ENCODE measurements at places on chromosomes 7 and 10. TPM values are rescaled to one million over a fixed set of nuclear protein-coding genes. Genes with fewer than 3 reads are reported as not detected.

GRCh38 chr7:157358041-157358752 lies 21.4 kb downstream of the DNAJB6 start:
- peak; percentile 10 for DNase-seq

DNA sequence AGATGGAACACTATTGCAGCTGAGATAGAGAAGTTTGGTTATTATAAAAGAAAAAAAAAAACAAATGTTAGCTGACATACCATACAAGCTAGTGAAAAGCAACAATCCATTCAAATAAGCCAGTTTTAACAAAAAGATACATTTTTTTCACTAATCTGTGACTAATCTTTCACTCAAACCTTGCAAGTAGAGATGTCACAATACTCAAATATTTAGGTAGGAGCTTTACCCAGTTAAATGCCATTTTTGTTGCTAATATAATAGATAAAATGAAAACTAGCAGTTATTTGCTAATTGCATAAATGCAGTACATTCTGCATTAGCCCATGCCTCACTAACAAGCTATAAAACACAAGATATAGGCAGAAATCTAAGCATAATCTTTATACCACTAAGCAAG lies 123.6 kb downstream of the BTAF1 start:
- DNase-seq = no peak

DNA sequence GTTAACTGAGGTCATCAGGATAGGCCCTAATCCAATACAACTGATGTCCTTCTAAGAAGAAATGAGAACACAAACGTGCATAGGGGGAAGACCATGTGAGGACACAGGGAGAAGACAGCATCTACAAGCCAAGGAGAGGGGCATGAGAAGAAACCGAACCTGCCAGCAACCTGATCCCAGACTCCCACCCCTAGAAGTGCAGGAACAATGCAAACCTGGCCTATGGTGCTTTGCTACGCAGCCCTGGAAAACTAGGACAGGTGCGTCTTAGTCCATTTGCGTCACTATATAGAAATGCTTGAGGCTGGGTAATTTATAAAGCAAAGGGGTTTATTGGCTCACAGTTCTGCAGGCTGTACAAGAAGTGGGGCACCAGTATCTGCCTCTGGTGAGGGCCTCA lies 322.6 kb upstream of the ZNF32 start:
- no peak for DNase-seq

GRCh38 chr7:25124465-25125136 lies 459 bp downstream of the CYCS start:
- DNase-seq = no peak

The FAM241B gene
- 3.2 TPM for total RNA-seq

DNA sequence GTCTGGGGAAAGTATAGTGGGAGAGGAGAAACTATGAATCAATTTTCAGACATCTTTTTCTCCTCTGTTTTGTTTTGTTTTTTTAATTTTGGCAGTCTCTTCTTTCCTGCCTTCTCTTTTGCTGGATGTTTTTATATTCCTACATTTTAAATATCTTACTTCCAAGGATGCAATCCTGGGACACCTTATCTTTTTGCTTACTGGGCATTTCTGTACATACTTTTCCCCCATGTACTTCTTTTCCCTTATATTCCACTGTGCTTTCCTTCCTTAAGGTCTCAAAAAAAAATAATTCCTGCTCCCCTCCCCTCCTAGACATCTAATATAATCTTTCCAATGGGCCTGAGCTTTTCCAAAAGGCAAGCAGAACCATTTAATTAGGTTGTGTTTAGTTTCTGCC lies 701.1 kb downstream of the NRG3 start:
- DNase-seq = no peak

DNA sequence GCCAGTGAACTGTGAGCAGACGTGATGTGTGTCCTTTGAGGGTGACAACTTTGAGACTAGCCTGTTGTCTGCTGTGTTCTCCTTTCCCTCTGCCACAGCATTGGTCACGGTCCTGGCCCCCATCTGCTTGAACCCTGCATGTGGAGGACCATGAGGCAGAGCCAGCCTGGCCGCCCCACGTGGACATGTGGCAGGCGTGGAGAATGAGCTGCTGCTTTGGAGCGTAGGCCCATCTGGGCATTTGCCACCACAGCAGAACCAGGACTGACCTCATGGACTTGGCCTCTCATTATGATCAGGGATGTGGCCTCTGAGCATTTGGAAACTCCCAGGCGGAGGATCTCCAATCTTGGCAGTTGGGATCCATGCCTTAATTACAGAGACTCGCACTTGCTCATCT lies 448.5 kb downstream of the TCERG1L start:
- DNase-seq = no peak

DNA sequence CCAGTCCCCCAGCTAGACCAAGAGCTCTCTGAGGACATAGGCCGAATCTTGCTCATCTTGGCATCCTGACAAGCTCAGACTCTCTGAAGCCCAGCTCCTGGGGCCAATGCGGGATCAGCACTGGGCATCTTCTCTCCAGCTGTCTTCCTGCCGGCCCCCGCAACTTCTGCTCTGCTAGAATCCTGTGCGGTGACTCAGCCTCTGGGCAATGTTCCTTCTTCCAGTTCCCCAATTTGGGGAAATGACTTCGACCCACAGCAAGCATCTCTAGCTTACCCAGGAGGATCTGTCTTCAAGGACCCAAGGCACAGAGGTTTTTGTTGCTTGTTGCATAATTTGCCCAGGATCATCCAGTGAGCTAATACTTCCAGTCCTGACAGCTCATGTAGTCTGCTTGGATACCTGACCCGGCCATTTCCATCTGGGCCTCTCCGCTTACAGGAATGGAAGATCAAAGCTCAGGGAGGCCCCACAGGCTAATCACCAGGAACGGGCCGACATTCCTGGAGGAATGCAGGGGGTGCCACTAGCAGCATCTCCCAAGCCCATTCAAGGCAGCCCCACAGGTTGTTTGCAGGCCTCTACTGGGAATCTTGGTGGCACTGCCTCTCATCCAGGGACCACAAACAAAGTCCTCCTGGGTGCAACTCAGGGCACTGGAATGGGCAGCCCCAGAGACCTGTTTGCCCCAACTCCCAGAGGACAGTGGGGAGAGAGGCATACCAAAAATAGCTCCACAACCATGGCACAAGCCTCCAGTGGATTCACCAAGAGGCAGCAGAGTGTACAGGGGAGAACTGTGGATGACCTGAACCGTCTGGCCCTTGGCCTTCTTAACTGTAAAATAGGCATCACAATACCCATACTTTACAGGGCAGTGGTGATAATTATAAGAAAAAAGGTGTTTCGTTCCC lies 151.9 kb downstream of the NEURL1 start:
- peak; percentile 52 for DNase-seq

GRCh38 chr10:73998929-73999691 lies 1.2 kb downstream of the VCL start:
- DNase-seq = peak; percentile 71

DNA sequence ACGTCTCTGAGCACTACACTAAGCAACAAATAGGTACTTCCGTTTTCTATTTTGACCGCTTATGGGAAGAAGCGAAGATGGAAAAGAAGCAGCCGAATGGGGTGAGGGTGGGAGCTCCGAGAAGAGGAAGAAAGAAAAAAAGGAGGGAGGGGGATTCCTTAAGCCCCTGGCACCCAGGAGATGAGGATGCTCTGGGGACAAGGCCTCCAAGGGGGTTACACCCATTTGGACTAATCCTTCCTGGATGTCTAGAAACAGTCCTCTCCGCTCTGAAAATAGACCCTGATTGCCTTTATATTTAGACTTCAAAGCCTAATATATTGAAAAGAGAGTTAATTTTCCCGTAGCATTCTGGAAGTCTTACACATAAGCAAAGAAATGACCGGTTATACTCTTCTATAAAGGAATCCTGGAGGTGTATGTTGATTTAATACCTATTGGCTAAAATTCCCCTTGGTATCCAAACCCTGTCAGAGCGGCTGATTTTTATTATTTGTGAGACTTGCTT lies 676 bp upstream of the HTR7 start:
- no peak for DNase-seq

- no peak for DNase-seq
Measured at GRCh38 chr7:32094516-32094915, 24.3 kb upstream of the PDE1C start.

DNA sequence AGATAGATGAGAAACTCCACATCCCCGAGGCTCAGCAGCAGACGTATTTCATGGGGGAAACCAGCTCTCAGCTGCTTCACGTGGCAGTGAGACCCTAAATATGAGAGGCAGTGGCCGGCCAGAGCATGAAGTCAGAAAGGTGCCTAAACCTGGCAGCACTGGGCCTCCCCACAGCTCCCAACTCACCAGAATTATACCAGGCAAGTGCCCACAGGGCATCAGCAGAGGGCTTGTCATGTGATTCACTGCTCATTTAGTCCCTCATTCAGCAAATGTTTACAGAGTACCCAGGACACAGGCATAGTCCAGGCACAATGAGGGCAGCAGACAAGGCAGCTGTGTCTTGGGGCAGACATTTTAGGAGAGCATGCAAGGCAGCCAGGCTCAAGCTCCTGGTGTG lies 212.6 kb downstream of the PTPRN2 start:
- no peak for DNase-seq

DNA sequence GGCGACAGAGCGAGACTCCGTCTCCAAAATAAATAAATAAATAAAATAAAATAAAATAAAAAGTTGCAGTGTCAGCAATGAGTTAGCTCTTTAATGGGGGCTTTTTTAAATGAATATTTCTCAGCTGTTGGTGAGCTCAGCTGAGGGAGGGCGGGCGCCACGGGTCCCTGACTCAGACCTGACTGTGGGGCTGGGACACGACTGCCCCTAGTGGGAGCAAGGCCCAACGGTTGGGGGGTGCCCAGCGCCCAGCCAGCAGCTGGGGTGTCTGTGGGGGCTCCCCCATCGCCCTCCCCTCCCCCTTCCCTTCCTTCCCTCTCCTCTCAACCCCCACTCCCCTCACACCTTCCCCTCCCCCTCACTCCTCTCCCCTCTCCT lies 46.6 kb downstream of the PWWP2B start:
- peak; percentile 60 for DNase-seq

The ZNF804B gene
- total RNA-seq = not detected

- no peak for DNase-seq
Measured at GRCh38 chr10:59803714-59804113, 50.5 kb upstream of the MRLN start.

The ZCCHC24 gene
- 18.4 TPM for total RNA-seq

DNA sequence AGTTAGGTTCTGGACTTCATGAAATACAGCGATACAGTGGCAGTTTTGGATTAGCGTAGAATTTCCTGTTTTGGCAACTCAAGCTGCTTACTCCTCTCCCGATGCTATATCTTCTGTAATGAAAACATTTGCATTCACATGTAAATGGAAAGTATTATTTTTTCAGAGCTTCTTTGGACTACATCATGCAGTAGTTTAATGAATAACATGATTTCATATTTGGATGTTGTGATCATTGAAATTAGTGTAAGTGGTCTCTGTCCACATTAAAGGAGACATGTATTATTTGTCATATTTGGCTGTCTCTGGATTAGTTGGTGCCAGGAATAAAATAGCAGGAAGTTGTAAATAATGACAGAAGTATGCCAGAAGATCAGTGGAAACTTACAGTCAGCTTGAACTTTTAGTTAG lies 331.6 kb downstream of the GFRA1 start:
- no peak for DNase-seq

- no peak for DNase-seq
Measured at GRCh38 chr7:45873355-45873754, 473 bp upstream of the CCDC201 start.

DNA sequence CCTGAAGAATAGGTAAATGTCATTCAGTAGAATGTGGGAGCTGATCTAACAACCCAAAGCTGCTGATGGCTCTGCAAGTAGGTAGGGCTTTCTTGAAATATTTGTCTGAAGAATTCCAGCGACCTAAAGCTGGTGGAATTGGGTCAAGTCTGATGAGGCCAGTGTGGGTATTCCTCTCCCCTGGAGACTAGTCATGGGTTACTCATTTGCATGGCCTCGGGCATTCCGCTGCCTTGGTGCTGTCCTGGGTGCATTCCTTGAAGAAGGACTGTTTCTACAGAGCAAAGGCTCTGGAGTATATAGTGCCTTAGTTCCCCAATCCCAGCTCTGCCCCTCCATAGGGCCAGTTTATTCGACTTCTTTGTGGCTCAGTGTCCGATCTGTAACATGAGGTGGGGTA lies 19.2 kb downstream of the PDK4 start:
- no peak for DNase-seq

Data from left colon (tissue), 2 donors.